AG10803 (cell line): ENCODE measurements at places on chromosomes 1 and 21.

GRCh38 chr1:16171314-16172151 lies 15.7 kb upstream of the EPHA2 start:
- DNase-seq: no peak

GRCh38 chr1:152398812-152399698 lies 15.0 kb downstream of the CRNN start:
- peak; percentile 12 for DNase-seq

DNA sequence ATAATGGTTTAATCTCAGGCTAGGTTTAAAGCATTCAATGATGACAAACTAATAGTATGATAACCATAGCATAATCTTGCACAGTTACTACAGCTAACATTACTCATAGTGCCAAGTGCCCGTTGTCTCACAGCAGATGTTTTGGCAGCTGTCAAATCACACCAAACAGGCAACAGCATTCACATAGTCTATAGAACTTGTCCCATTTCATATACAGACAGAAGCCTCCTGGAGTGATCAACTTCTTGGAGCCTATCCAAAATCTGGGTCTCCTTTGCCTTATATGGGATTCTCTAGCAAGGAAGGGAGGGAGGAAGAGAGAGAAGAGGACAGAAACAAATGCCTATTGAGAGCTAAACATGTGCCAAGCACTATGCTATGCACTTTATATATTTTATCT lies 250.6 kb upstream of the ZP4 start:
- no peak for DNase-seq

GRCh38 chr1:102693345-102693744 lies 415.0 kb downstream of the COL11A1 start:
- no peak for DNase-seq

GRCh38 chr1:239321877-239322276 lies 64.5 kb upstream of the CHRM3 start:
- no peak for DNase-seq

DNA sequence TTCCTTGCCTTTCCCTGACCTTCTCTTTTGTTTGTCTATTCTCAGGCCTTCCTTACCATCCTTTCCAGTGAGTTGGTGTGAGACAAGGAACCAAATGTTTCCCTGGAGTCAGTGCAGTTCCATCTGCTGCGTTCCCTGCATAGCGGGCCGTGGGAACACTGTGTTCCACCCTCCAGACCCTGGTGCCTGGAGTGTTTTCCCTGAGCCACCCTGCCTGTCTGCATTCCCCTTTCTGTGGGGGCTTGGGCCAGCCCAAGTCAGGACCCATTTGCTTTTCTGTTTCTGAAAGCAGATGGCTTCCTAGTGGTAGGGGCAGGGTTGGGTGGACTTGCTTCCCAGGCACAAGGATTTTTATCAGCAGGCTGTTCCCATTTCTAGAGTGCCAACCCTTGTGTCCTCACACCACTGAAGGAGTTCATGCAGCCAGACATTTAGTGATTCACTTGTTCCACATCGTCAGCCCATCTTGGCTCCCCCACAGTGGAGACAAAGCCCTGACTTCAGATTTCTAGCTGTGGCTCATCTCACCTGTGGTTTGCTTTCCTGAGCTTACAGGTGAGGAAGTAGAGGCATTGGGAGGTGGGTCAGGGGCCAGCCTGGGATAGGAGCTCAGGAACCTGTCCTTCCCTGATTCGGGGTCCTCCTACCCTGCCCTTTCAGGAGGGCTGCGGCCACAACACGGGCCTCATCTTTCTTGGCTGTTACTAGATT lies 14.1 kb upstream of the MYOG start:
- no peak for DNase-seq

GRCh38 chr1:66258404-66259105 lies 275.4 kb upstream of the SGIP1 start:
- no peak for DNase-seq

DNA sequence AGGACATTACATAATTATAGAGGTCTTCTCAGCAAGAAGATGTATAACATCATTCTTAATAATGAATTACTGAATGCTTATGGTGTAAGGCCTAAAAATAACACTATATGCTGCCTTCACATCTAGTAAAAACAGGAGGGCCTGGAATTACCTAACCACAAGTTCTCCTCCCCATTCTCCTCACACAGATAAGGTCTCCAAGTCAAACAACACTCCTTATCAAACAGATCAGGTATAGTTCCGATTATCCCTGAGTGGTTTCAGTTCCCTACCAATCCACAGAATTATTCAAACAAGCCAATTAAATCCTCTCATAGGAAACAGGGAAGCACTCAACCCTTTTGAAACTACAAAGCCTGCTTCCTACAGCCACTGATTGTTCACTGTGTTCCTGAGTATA lies 4.0 kb upstream of the AGBL4 start:
- DNase-seq: no peak

DNA sequence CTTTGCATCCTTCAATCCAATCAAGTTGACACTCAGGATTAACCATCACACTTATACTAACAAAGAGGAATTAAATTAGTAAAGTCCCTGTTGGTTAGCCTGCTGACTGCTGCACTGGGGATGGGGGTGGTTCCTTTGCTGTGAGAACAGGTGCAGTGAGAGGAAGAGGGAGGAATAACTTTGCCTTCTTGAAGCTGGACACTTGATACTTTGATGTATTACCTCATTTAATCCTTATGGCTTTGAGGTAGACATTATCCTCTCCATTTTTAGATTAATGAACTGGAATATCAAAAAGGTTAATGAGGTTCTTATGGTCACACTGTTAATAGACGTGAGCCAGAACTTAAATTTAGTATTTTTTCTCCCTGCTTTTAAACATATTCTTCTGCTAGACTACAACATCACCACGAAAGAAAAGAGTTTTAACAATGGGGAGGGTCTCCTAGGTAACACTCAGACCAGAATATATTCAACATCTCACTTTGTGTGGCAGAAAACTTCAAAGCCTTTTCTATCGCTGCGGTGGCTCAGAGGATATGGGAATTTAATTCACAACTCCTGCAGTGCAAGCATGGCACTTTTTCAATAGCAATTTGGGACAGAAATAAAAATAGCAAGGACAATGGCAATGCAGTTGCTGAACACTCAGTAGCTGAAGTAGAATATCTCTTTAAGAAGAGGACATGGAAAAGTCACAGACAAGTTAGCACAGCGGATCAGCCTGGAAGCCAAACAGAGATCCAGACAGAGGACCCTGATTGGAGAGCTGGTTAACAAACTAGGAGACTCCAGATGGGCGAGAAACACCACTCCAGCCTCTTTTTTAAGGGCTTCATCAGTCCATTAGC lies 68.8 kb upstream of the DNAH14 start:
- DNase-seq: no peak

DNA sequence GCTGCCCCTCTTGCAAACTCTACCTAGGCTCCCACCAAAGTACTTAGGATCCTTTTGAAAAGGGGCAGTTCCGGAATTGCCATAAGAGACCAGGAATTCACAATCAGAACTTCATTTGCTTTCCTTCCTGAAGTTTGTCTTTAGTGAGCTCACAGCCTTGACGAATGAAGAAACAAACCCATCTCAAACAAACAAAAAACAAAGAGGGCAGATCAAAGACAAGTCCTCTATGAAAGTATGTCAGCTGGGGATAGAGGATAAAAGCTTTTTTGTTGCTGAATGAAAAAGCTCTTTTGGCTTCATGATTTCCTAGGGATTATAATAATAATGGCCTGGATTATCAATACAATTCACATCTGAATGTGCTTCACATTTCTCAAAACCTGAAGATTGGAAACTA lies 357.9 kb upstream of the DUSP10 start:
- no peak for DNase-seq

- no peak for DNase-seq
Measured at GRCh38 chr1:113369699-113370098, 20.6 kb upstream of the MAGI3 start.

DNA sequence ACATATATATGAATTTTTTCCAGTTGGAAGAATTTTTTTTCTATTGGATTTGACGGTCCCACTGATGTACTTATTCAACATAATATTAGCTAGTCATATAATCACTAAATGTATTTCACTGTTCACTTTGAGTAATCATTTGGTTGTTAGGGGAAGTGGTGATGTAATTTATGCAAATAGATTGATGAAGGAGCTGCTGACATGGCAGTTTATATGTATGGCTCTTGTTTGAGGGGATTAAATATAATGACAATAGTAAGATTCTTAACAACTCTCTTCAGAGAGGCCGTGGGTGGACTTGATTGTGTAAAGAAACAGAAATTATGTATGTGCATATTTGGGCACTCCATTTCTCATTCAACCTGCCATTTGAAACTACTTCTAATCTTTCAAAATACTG lies 653.6 kb upstream of the ADGRL4 start:
- no peak for DNase-seq

DNA sequence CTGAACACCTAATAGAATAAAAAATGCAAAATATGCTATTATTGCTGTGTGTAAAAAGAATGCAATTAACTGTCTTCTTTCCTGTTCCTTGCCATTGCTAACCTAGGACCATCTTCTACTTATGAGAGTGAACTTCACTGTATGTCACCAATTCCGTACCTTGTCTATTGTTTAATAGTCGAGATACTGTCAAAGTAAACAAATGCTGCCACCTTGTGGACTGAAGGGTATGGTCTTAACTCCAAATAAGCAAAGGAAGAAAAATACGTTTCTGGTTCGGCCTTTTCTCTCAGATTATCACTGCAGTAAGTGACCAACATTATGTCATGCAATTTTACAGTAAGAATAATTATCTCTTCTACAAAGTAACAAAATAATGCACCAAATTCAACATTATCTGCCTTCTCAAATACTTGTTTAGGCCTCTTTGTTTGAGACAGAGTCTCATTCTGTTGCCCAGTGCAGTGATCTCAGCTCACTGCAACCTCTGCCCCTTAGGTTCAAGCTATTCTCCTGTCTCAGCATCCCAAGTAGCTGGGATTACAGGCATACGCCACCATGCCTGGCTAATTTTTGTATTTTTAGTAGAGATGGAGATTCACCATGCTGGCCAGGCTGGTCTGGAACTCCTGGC lies 133.4 kb downstream of the COP1 start:
- peak; percentile 71 for DNase-seq

- DNase-seq: no peak
Measured at GRCh38 chr1:192925609-192926008, 116.8 kb downstream of the RGS2 start.

DNA sequence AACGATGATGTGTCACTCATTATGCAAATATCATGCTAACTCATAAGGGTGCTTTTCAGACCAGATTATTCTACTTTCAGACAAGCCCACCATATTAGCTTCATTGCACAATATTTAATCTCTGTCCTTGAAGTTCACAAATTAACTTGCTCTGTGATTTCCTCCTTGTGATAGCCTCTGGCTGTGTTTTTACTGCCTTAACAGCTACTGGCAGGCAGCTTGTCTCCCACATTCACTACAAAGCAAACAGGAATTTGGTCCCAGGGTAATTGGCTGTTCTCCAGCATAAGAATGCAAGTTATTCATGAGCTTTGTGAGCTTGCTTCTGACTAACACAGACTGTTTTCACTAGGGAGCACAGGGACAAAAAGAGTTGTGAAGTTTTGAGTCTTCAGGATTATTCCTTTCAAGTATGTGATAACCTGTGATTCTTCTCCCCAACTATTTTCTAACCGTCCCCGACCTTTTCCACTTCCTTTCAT lies 87.9 kb upstream of the HMCN1 start:
- peak; percentile 99 for DNase-seq

GRCh38 chr1:10267319-10267718 lies 56.9 kb downstream of the KIF1B start:
- DNase-seq: peak; percentile 33

DNA sequence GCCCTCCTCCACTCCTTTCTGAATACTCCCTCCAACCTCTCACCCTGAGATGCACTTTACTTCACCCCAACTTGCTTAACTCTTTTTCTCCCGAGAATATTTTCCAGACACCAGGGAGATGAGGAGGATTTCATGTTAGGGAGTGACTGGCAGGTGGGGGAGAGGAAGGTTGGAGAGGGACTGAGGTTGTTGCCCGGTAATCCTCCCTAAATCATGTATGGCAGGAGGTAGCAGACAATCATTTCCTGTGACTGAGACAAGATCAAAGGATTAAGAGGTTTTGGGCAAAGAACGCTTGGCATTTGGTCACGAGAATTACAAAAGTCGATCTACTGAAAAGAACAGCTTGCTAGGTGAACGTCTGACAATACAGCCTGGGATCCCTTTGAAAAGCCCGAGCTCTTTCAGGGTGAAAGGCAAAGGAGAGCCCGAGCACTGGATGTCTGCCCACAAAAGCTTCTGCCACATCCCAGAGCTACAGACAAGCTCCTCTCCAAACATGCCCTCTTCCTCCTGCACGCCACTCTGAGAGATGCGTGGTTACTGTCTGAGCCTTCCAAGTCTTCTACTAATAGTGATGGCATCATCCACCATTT lies 154.1 kb downstream of the DAB1 start:
- no peak for DNase-seq

DNA sequence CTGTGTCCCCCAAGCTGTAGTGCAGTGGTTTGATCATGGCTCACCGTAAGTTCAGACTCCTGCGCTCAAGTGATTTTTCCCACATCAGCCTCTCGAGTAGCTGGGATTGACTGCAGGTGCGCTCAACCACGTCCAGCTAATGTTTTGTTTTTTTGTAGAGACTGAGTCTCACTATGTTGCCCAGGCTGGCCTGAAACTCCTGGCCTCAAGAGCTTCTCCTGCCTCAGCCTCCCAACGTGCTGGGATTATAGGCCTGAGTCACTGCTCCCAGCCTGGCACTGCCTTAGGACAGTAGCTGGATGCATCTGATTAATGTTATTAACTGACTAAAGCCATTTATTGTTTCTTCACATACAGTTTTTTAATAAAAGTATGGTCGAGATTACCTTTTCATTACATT lies 40.2 kb downstream of the RNF11 start:
- DNase-seq: no peak

DNA sequence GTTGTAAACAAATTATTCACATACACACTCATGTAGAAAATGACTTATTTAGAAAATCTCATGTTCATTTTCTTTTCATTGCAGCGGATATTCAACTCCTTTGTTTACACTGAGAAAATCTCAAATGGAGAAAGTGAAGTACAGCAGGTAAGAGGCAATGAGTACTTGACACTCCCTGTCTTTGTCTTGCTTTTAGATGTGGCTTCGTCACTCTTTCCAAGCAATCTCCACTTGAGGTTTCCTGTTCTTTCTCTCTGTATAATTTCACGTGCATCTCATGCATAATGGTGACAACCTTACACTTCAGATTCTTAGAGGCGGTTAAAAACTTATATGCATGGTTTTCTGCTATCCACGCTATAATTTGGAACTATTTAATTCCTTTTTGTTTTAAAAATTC lies 80.6 kb downstream of the CACHD1 start:
- DNase-seq: no peak

GRCh38 chr1:23809751-23810171 lies 9.2 kb upstream of the GALE start:
- peak; percentile 63 for DNase-seq

GRCh38 chr1:54158071-54158470 lies 5.3 kb upstream of the CDCP2 start:
- peak; percentile 26 for DNase-seq

GRCh38 chr1:173682184-173682583 lies 12.5 kb upstream of the ANKRD45 start:
- DNase-seq: no peak
